ENCODE measurements at places on chromosomes 4 and X.

DNA sequence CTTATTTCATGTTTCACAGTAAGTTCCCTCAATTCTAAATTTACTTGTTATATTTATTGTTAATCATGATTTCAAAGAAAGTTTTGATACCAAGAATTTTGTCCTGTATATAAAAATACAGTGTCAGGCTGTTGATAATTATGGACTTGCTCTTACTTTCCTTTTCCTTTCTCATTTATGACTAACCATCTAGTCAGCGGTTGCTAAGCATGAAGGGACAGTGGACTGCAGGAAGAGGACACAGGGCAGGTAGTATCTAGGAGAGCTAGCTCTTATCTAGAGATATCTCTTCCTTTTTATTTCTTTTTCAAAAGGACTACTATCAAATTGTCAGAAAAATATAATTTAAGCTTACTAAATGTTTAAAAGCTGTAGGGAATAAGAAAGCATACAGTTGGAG lies 1.6 kb downstream of the OPRPN start:
- no peak for DNase-seq

DNA sequence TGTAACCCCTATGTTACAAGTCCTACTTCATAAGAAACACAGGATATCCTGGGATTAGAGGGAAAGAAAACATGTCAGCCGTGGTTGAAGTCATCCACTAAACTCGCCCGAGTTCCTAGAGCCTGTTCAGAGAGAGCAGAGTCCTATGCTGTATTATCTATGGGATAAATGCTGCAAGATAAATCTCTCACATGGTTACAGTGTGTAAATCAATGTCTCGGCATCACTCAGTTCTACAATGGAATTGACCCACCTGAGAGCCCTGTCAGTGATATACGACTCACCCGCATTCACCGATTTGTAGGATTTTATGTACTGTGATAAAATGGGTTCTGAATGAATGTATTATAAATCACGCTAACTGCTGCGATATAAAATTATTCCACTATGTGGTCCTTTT lies 127.8 kb upstream of the ANXA3 start:
- no peak for DNase-seq

DNA sequence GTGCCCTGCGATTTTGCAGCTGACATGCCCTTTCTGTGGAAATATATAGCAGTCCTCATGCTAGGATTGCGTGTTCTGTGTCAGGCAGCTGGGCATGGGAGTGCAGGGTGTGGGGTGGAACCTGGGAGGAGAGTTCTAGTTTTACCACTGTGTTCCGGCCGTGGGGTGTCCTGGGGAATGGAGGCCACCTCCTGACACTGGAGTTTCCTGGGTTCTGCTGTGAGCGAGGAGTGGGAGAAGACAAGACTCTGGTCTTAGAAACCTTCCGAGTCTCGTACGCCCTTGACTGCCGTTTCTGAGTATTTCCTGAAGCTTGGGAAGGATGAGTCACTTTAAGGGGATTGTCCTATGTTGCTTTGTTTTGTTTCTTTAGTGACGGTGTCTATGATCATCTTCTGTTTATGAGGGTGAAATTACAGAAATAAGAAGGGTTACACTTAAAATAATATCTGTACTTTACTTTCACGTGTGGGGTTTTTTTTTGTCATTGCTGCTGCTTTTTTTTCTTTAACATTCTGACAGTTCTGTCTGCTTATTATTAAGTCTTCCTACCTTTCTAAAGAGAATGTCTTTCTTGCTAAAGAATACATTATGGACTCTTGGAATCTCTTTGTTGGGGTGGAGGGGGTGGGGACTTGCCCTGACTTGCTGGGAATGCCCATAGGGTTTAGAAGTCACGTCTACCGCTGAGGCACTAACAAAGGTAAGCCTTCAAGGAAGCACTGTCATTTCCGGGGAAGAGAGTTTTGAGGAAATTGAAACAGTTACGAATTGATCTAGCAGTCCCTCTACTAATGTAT lies 19.1 kb downstream of the CD99 start:
- DNase-seq, result no peak

GRCh38 chr4:174055344-174055743 lies 228.1 kb downstream of the FBXO8 start:
- no peak for DNase-seq

DNA sequence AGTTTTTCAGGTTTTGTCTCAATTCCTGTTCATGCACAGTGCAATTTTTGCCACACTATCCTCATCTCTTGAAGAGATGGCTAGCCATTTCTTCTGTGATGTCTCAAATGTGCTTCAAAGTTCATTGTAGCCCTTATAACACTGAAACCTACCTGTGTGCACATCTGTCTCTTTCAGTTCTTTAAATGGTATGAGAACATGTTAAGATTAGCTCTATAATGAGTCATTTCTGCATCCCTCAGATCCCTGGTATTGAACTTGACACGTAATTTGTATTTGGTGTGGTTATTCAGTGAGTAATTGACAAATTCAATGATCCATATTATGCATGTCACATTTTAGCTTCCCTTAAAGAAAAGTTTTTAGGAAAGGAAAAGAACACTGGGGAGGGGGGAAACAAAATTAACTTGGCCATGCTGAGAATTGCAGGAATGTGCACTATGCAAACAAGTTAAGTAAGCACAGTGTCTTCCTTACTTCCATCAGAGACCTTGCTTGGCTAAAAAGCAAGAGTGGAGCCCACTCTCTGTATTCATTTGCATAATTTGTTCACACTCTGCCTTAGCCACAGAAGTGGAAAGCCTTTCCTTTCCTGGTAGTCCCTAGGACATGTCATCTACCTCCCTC lies 659.8 kb upstream of the MAGEB2 start:
- no peak for DNase-seq

GRCh38 chrX:152810403-152810802 lies 20.2 kb downstream of the CETN2 start:
- DNase-seq, result no peak

GRCh38 chr4:112253382-112254000 lies 21.9 kb downstream of the AP1AR start:
- DNase-seq, result no peak

DNA sequence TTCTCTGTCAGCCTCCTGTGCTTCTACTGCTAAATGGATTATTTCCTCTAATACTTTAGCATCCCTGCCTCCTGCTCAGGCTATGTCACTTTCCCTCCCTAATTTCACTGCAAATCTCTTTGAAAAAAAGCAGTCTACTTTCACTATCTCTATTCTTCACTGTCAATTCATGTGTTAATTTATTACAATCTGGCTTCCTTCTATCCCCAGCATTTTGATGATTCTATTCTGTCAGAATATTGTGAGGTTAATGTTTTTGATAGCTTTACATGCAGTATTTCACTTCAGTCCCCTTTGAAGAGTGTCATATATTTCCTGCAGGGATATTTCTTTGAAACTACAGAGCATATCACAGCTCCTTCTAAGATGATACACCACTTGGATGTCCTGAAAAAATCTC lies 203.2 kb downstream of the GRID2 start:
- no peak for DNase-seq

DNA sequence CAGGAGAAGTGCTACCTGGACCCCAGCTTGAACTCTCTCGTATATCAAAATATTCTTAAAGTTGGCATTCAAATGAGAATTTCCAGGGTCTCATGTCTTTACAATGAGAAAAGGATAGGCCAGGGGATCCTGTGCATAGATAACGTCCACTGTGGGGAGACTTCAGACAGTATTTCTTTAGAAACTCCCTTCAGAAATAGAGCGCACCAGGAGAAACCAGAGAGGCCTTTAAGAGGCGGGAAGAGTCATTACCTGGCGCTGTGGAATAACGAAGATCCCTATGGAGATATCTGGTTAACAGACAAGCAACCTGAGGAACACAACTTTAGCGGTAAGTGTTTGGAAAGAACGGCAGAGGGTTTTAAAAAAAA lies 600 bp downstream of the RADX start:
- no peak for DNase-seq

DNA sequence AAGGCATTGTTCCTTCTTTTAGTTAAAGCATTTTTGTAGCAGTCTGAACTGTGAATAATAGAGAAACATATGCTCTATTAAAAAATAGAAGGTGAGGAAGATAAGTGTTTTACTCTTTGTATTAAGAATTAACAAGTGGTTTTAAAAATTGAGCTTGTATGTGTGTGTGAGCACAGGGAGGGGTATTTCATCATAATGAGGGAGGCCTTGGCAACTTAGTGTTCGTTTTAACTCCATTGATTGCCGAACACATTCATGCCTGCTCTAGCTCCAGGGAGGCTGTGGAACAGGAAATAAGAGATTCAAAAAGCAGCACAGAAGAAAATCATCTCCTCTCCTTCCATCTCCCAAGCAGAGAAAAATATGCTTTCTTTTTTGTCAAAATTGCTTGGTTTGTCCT lies 14.8 kb downstream of the SHROOM3 start:
- DNase-seq, result no peak

GRCh38 chrX:138931212-138931611 lies 219.7 kb upstream of the FGF13 start:
- DNase-seq, result no peak

GRCh38 chr4:188707036-188707435 lies 567.8 kb downstream of the TRIML1 start:
- DNase-seq, result no peak

DNA sequence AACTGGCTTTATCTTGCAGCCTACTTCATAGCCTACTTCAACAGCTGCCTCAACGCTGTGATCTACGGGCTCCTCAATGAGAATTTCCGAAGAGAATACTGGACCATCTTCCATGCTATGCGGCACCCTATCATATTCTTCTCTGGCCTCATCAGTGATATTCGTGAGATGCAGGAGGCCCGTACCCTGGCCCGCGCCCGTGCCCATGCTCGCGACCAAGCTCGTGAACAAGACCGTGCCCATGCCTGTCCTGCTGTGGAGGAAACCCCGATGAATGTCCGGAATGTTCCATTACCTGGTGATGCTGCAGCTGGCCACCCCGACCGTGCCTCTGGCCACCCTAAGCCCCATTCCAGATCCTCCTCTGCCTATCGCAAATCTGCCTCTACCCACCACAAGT lies 4.0 kb downstream of the GPR50 start:
- DNase-seq, result no peak

GRCh38 chrX:22430701-22431100 lies 158.0 kb downstream of the CBLL2 start:
- DNase-seq, result no peak

GRCh38 chrX:76850851-76851250 lies 423.3 kb downstream of the MAGEE1 start:
- DNase-seq, result no peak

- no peak for DNase-seq
Observed at GRCh38 chr4:160141206-160141605, 1038.3 kb downstream of the RAPGEF2 start.

DNA sequence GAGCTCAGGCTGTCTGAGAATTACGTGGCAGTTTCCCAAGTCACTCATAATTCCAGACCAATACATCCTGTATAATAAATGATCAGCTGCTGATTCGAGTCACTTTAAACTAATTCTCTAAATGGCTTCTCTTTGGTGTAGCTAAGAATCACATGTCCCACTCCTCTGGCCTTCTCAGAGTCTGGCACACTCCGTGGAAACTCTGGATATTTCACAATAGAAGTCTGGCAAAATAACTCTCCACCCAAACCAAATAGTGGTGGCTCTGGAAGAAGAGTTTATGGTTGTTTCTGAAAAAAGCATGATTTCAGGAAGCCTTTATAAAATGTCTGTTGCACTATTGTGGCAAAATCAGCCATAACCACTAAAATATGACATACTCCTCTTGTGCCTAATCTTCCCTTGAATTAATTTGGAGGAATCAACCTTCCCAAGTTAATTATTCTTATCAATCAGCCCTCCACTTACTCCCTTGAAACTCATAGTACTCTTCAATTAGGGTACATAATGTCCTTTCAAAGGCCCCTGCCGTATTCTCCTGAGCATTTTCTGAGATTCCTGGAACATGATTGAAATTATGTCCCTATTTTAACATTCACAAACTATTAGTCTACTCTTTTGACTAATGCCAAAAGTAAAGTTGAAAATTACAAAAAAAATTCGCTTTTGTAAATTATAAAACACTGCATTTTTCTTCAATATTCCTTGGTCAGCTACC lies 991.6 kb downstream of the FAT4 start:
- no peak for DNase-seq

GRCh38 chr4:143377611-143378099 lies 41.0 kb downstream of the GAB1 start:
- DNase-seq, result no peak
